ENCODE measurements at places on chromosomes 1 and 21.

DNA sequence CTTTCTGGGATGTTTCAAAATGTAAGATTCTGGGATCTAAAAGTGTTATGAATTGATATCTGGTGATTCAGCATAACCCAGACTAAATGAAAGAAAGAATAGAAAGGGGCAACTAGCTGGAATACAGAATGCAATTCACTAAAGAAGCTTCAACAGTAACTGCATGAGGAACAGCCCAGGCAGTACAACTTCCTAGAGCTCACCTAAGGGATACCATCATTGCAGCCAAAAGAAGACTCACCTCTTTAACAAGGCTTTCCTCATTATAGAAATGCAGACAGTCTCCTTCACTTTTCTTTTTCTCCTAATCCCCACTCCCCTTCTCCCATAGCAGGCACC, 6.3 kb downstream of the RGS5 start:
- no peak for DNase-seq

DNA sequence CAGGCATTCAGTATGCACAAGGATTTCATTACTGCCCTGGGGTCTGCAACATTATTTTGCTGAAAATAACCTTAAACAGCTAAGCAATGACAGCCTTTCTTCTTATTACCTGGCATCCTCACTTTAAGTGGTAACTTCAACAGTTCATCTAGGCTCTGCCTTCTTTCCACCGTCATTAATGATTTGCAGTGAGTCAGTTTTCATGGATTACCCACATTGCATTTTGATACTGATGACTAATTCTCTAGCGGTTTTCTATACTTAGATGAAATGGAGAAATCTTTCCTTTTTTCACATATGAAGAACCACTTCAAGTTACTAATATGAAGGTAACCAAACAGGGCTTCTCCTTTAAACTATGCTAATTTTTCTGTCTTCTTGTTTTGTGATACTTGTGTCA, 226.9 kb upstream of the TMPRSS15 start:
- DNase-seq, result no peak

- DNase-seq, result no peak
Measured at GRCh38 chr1:93712741-93713140, 31.1 kb upstream of the BCAR3 start.

GRCh38 chr1:14604414-14604813, 5.9 kb downstream of the KAZN start:
- no peak for DNase-seq

DNA sequence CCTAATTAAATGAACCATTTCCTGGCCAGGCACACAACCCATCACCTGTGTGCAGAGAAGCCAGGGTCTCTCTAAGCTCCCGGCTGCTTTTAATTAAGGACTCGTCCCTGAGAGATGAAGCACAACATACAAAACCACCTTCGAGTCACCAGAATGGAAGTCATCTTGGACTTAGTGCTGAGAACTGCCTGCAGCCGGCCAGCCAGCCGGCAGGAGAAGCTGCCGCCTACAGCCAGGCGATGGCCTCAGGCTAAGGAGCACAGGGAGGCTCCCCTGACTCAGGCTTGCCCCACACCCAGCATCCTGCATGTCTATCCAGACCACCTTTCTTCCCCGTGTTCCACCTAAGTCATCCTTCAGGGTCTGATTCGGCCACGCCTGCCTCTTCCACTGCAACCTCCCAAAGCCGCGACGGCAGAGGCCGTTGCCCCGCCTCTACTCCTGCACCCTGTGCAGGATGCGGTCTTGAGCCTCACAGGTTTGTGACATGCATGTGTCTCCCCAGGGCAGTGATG, 83.6 kb downstream of the SLC66A1 start:
- DNase-seq, result no peak

DNA sequence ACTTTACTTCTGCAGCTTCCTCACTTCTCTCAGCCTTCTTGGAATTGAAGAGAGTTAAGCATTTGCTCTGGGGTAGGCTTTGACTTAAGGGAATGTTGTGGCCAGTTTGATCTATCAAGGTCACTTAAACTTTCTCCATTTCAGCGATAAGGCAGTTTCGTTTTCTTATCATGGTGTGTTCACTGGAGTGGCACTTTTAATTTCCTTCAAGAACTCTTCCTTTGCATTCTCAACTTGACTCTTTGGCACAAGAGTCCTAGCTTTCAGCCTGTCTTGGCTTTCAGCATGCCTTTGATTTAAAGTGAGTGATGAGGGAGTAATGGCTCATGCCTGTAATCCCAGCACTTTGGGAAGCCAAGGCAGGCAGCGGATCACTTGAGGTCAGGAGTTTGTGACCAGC, 38.7 kb downstream of the HS2ST1 start:
- no peak for DNase-seq

DNA sequence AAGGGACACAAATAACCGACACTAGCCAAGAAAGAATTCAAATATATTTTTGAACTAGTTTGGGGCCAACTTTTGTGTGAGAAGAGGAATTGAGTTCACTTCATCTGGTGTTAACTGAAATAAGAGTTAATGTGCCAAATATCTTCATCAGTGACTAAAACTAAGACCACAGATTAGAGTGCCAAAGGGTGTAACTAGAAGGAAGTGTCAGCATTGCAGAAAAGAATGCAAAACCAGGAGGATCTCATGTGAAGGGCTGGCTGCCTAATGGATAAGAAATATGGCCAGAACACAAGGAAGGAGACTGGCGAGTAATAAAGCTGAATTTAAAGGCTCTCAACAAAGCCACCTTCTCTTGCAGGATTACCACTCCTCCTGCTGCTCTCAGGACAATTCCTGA, 61.8 kb upstream of the LRRC8D start:
- no peak for DNase-seq

- DNase-seq, result no peak
Measured at GRCh38 chr1:9362488-9362887, 69.8 kb downstream of the SPSB1 start.

- no peak for DNase-seq
Measured at GRCh38 chr1:71885171-71885570, 397.2 kb downstream of the NEGR1 start.

DNA sequence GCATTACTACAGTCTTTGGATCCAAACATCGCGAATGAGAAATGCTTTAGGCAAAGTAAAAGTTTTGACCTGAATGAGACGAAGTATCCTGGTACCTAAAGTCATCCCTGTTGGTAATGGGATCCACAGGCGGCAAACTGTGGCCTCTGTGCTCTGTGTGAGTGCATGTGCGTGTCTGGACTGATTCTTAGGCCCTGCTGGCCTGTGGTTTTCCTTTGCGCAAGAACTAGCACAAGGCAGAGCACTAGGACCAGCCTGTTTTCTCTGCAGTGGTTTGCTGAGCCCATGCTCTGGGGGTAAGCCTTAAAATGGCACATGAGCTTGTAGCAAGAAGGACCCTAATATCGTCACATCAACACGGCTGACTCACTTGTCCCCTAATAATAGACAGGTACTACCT, 251.2 kb downstream of the DSCAM start:
- no peak for DNase-seq

DNA sequence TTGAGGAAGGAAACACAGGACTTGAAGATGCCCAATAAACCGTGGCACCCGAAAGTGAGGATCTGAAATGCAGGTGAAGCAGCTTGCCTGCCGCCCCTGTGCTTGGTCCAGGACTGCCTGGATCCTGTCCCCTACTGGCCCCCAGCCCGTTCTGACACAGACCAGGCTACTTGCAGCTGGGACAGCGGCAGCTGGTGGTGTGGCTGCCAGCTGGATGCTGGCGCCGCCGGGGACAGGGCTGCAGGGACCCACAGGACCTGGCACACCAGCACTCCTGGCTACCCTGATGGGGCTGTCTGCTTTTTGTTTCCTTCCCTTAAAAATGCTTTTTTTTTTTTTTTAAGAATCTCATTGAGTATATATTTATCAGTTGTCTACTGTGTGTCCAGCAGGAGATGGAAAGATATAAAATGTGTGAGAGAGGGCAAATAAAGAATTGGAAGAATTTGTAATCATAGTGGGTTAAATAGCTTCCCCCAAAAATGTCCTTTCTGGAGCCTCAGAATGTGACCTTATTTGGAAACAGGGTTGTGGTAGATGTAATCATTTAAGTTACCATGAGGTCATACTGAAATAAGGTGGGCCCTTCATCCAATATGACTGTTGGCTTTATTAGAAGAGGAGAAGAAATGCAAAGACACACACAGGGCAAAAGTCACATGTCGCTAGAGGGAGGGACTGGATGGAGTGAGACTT, 165.6 kb downstream of the DSCAM start:
- no peak for DNase-seq

DNA sequence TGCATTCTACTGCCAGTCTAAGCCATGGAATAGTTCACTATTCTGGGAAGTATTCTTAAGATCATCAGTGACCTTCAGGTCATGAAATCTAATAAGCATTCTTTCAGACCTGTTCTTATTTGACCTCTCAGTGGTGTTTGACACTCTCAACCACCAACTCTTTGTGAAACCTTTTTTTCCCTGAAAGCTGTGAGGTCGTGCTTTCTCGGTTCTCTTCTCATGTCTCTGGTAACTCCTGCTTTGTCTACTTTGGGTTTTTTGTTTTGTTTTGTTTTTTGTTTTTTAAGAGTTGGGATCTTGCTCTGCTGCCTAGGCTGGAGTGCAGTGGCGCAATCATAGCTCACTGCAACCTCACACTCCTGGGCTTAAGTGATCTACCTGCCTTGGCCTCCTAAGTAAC, 56.3 kb downstream of the POU2F1 start:
- DNase-seq, result no peak

- no peak for DNase-seq
Measured at GRCh38 chr21:45043541-45044020, 30.8 kb upstream of the ADARB1 start.

DNA sequence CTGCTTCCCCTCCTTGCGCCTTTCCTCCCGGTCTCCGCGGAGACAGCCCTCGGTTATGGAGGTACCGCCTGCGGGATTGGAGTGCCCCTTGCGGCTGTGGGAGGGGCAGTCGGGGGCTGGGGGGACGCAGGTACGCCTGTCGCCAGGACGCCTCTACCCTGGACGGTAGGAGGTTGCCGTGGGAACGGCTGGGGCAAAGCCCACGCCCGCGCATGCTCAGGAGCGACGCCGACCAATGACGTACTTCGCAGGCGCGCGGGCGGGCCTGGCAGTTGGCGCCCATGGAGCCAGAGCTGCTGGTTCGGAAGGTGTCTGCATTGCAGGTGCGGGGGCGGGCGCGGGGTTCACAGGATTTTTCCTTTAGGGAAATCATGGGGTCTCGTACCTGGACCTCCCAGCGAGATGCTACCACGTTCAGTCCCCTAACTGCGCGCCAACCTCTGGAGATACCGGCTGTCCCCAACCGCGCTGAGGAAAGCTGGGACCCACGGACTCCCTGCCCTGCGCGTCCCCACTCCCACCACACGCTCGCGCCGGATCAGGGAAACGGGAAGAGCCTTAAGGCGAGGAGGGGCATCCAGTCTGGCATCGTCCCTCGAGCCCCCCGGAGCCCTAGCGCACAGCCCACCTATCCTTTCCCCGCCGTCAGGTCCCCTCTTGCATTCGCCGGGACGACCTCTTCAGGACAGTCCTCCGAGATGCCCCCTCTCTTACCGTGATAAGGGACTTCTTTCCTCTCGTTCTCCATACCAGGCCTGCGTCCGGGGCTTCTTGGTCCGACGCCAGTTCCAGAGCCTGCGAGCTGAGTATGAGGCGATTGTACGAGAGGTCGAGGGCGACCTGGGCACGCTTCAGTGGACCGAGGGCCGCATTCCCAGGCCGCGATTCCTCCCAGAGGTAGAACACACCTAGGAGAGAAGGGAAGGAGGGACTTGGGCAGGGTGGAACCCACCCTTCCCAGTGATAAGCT, at the start of gene IQCC:
IQCC (plus strand) TSS at position 271 of the 970 bp plus-strand sequence; CDS start at position 282, 11 bp downstream.
- DNase-seq, result peak; percentile 81

GRCh38 chr21:44919913-44920693, 596 bp downstream of the ITGB2 start:
- no peak for DNase-seq

DNA sequence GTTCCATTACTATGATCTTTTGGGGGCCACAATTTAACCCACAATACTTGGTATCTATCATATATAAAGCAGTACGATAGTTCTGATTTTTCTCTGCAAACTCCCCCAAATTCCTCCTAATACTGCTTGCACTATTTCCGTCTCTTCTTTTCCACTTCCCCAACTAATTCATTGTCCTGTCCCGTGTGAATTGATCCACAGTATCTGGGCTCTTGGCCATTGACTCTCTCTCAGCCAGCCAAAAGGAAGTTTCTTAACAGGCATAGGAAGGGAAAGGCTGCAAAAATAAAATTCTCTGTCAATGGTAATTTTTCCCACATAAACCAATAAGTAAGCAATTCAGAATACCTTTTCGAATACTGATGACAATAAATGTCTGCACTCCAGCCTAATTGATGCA, 91.7 kb upstream of the DSCAM start:
- no peak for DNase-seq

DNA sequence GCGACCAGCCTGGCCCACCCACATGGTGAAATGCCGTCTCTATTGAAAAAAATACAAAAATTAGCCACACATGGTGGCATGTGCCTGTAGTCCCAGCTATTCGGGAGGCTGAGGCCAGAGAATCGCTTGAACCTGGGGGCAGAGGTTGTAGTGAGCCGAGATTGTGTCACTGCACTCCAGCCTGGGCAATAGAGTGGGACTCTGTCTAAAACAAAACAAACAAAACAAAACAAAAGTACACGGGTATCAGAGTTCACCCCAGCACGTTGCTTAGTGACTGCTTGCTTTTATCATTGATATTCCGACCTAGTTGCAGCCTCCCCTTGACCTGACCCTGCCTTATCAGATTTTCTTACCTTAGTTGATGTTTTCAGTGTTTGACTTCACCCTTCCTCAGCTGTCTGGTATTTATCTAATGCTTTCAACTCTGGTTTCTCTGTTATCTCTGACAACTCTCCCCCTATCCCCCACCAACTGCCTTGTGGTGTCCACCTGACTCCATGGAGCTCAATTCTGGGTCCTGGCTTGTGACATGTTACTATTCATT, 5.1 kb downstream of the TLCD4 start:
- no peak for DNase-seq

DNA sequence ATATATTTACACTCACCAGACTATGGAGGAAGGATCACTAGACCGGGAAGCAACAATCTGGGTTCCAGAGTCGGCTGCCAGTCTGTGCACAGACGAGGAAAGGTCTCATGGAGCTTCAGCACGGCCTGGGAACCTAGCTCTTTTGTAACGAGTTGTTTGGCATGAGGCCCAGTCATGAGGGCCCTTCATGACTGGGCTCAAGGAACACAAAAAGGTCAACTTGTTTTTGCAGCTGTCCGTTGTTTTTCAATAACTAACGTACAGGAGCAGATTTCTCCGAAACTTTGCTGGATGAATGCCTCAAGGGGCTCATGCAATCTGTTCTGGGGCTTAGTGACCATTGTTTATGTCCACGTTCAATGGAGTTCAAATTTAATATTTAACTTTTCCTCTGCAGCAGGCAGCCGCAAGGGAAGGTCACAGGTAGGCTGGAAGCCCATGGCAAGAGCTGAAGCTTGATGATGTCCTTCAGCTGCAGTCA, 5.9 kb upstream of the STUM start:
- DNase-seq, result no peak

DNA sequence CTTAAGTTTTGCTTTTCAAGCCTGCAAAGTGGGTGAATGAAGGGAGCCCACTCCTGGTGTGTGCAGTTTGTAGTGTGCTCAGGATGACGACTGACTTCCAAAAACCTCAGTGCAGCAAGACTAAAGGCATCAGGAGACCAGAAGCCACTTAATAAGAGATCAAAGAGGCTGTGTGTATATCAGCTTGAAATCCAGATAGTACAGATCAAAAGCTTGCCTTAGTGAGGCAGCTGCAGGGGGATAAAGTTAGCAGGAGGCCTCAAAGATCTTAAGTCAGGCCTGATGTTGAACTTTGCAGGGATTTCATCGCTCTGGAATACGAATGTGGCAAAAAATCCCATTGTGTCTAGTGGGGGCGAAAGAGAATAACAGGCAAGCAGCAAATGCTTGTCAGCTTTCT, 99.8 kb downstream of the PATJ start:
- DNase-seq, result no peak
